Inflammatory macrophage treated with lipopolysaccharide for 4 hours (primary cell): ENCODE measurements at places on chromosomes 3 and 15.
A peak's percentile ranks its signal among the peaks of the same experiment; 100 is the strongest.

- DNase-seq = no peak
Measured at GRCh38 chr15:40930430-40931299, 1.5 kb downstream of the DLL4 start.

GRCh38 chr3:15017191-15017590, 47.9 kb downstream of the MRPS25 start:
- DNase-seq = no peak

- no peak for DNase-seq
Measured at GRCh38 chr3:188595890-188596376, 442.0 kb downstream of the LPP start.

- no peak for DNase-seq
Measured at GRCh38 chr3:70218471-70218870, 94.0 kb downstream of the MDFIC2 start.

DNA sequence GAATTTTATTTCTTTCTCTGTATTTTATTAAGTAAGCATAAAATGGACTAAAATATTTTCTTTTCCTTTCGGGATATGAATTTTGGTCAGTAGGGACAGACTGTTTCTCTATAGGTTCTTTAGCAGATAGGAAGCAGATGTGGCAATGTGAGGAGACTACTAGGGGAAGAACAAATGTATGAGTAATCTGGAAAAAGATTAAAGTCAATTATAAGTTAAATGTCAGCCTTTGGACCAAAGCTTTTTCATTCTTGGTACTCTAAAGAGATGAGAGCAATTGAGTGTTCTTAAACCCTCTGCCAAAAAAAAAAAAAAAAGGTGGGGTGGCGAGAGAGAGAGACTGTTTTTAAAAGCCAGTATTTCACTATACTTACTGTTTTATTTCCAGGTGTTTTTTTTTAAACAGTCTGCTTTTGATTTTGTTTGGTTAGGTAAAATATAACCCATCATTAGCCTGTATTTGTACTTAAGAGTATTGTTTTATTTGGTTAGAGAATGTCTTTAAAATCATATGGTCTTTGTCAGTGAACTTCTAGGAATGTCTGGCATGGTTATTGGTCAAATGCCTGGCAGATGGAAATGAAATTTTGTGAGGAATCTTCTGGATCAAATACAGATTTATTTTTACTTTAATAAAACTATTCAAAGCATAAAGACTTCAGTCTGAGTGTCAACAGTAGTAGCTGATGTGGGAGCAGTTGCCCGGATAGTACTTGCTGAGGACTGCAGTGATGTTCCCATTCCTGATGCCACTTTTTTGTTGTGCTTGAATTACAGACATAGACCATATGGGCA, 63.8 kb downstream of the LRRC49 start:
- DNase-seq = no peak

DNA sequence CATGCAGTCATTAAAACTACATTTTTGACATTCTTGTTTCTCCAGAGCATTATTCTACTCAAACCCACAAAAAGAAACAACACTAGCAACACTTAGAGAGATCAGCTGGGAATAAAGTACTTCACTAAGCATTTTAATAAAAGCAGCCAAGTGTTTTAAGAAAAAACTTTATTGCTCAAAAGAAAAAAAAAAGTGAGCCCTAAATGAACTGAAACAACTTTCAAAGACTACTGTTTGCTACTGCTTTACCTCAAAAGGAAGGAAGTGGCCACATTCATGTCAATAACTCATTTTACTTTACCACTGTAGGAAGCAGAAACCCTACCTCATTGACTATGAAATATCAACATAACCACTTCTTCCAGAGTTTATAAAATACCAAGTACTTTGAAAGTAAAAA, 91.3 kb downstream of the UACA start:
- peak; percentile 1 for DNase-seq

- no peak for DNase-seq
Measured at GRCh38 chr3:99868311-99868646, 50.6 kb downstream of the CMSS1 start.

GRCh38 chr3:141370065-141370533, 1.8 kb downstream of the ZBTB38 start:
- peak; percentile 75 for DNase-seq

GRCh38 chr3:99625643-99626416, 12.6 kb upstream of the COL8A1 start:
- DNase-seq = no peak

- no peak for DNase-seq
Measured at GRCh38 chr3:62621176-62621575, 247.8 kb upstream of the FEZF2 start.

DNA sequence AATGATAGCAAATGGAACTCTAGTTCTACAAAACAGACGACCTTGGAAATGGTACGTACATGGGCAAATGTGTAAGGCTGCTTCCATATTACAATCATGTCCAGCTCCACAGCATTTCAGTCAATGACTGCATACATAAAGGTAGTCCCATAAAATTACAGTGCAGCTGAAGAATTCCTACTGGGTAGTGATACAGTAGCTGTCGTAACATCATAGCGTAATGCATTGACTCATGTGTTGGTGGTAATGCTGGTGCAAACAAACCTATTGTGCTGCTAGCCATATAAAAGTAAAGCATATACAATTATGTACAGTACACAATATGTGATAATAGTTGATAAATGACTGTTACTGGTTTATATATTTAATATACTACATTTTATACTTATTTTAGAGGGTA, 18.5 kb downstream of the TTC23 start:
- DNase-seq = no peak

- DNase-seq = no peak
Measured at GRCh38 chr3:4837374-4837930, 141.8 kb upstream of the BHLHE40 start.

DNA sequence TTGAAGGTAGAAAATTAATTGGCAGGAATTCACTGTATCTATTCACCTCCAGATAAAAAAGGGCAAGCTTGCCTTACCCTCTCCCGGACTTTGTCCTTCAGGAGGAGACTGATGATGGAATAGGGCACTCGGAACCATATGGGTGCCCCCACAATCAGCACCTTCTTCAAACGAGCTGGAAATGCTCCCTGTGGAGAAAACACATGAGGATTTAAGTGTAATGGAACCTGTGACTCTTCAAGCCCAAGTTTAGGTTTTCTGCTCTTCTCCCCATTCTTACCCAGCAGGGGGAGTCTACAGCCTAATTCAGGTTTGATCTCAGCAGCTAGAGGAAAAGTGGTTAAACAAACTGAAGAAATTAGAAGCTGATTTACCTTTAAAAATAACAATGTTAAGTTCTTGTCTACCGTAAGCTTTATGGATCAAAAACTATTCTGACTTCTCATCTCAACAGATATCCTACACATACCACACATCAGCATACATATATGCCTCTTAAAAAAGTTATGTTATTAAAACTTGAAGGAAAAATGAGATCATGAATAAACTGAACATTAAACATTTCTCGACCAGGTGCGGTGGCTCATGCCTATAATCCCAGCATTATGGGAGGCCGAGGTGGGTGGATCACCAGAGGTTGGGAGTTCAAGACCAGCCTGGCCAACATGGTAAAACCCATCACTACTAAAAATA, 57.5 kb upstream of the SIN3A start:
- DNase-seq = peak; percentile 26

GRCh38 chr3:109563149-109563548, 225.8 kb upstream of the DPPA4 start:
- no peak for DNase-seq

GRCh38 chr15:56871185-56871584, 47.3 kb upstream of the TCF12 start:
- DNase-seq = no peak

- DNase-seq = no peak
Measured at GRCh38 chr3:25442486-25442885, 14.4 kb downstream of the RARB start.

DNA sequence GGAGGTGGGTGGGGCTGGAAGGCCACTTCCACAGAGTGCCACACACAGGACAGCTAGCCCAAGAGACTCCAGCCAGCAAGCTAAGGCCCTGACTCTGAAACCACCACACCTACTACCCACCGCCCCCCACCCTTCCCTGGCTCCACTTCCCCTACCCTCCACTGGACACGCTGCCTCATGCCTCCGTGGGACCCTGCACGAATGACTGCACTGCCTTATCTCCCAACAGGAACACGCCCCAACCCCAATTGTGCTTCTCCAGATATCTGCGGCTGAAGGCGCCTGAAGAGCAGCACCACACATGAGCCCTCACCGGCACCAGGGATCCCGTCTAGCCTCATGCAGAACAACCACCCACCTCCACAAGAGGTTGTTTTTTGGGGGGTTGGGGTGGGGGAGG, 2.7 kb downstream of the LINGO1 start:
- no peak for DNase-seq

DNA sequence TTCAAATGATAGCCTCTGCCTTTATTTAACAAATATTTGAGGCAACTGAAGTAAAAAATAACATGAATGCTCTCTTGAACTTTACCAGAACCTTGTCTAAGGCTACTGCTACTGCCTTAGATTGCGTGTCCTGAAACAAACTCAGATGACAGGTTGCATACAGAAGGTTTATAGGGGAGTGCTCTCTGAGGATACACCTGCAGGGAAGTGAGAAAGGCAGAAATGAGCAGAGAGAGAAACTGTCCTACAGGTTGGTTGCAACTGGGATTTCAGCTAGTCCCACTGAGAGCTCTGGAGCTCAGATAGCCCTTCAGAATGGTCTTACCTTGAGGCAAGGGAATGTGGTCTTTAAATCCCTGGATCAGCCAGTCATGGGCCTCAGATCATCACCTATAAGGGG, 165.5 kb downstream of the IL5RA start:
- no peak for DNase-seq

GRCh38 chr15:70495991-70496599, 267.3 kb downstream of the UACA start:
- DNase-seq = no peak

GRCh38 chr15:56327721-56328502, 37.3 kb upstream of the TEX9 start:
- no peak for DNase-seq

DNA sequence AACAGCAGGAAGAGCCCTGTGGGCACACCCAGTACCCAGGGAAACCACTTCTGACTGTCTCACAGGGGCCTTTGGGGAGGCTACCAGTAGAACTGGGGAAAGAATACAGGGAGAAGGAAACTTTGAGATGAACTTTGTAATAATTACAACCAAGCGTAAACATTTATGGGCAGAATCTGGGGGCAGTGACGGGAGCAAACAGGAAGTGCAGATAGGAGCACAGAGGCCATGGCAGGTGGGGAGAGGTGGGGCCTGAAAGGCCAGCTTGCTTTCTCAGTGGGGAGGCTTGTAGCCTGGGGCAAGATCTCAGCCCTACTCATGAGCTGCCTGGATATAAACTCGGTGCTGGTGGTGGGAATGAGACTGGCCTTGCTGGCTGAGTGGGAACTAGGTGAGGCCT, 209.8 kb downstream of the PLCH1 start:
- DNase-seq = no peak

- DNase-seq = no peak
Measured at GRCh38 chr3:116950301-116951055, 240.9 kb downstream of the TUSC7 start.

- no peak for DNase-seq
Measured at GRCh38 chr3:151843275-151843674, 29.4 kb downstream of the AADAC start.

GRCh38 chr15:78023865-78024518, 53.5 kb downstream of the TBC1D2B start:
- DNase-seq = no peak

- no peak for DNase-seq
Measured at GRCh38 chr15:92520914-92521623, 127.4 kb downstream of the ST8SIA2 start.

DNA sequence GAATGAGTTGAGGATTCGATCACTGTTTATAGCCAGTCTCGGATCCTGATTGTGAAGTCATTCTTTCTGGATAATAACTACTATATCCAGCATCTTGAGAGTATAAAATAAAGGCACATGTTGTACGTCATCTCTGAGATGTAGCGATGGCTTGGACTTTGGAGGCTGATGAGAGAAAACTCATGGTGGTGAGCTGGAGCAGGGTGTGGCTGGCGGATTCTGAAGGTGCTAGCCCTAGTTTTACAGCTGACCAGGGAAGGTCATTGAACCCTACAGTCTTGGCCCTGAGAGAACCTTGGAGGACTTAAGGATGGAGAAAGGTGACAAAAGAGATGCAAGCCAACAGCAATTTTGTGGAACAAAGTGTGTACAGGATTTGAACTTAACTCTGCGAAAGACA, 153.8 kb downstream of the IGF1R start:
- no peak for DNase-seq

DNA sequence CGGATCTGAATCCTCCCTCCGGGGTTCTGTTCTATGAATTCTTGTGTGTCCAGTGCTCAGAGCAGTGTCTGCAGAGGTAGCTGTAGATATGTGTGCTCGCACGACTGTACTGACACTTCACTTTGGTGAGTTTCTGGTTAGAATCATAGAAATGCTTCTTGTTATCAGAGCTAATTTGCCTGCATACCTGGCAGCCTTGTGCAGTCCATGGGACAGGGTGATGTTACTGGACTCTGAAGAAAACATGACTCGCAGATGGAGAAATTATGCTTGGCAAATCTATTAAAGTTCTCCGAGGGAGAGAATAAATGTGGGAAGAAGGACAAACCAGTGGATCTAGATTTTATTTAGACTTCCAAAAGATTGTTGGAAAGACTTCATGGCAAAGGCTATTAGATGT, 12.2 kb downstream of the CGNL1 start:
- no peak for DNase-seq
